ENCODE measurements at places on chromosomes 3 and 15. TPM values are rescaled to one million over a fixed set of nuclear protein-coding genes. Genes with fewer than 3 reads are reported as not detected.

The EPHB3 gene
- total RNA-seq: not detected

The DBR1 gene
- total RNA-seq: 22.7 TPM

The TM6SF1 gene
- total RNA-seq: 28.7 TPM

The PRR23B gene
- total RNA-seq: not detected

The ABHD17C gene
- 0.70 TPM for total RNA-seq

The NR1I2 gene
- not detected for total RNA-seq

The GOLGA8J gene
- not detected for total RNA-seq

The LARP6 gene
- total RNA-seq: not detected

The MITF gene
- not detected for total RNA-seq

The KLF15 gene
- 35.0 TPM for total RNA-seq

Data from OCI-LY7 (cell line).